Stimulated activated CD4-positive, alpha-beta T cell treated with anti-CD3 and anti-CD28 coated beads, TNF-alpha, amount 100 ng/mL, for 24 hours (primary cell): ENCODE measurements at places on chromosomes 4 and X.
A peak's percentile ranks its signal among the peaks of the same experiment; 100 is the strongest.

GRCh38 chrX:75642811-75643361 is 120.0 kb upstream of the ZDHHC15 start:
- DNase-seq: no peak

- no peak for DNase-seq
Measured at GRCh38 chrX:153884136-153884535, 1.8 kb downstream of the L1CAM start.

DNA sequence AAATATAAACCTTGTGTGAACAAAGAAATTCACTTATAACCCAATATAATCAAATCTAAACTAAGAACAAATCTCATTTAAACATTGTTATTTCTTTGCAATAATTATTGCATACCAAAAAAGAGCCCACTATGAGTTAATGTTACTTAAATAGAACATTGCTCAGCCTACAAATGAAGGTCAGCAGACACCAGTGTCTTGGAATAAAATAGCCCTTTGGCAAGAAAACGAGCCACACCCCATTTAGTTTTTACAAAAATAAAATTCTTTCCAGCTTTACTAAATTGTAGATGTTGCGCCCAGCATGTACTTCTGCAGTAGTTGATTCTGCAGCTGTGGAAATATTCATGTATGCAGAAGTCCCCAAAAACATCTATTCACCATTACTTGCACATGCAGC is 12.2 kb downstream of the PLS3 start:
- no peak for DNase-seq

GRCh38 chr4:73742490-73743160 is 2.3 kb downstream of the CXCL8 start:
- DNase-seq: no peak

GRCh38 chr4:81465406-81466340 is 6.0 kb downstream of the RASGEF1B start:
- no peak for DNase-seq

DNA sequence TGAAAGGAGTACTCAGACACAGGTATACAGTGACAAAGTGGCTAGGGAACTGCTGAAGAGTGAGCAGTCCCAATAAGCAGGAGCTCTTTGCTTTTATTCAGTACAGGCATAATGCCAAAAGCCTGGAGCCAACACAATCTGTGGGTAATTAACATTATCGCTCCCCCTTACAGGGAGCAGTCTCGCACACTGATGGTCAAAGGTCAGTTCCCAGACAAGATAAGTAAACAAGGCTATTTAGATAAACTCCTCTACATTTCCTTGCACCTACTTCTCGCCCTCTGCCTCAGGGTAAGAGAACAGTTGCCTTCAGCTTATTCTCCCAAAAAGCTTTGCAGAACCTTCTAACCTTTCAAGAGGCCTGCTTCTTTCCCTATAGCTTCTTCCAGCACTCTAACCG is 73.9 kb upstream of the TAF9B start:
- no peak for DNase-seq

DNA sequence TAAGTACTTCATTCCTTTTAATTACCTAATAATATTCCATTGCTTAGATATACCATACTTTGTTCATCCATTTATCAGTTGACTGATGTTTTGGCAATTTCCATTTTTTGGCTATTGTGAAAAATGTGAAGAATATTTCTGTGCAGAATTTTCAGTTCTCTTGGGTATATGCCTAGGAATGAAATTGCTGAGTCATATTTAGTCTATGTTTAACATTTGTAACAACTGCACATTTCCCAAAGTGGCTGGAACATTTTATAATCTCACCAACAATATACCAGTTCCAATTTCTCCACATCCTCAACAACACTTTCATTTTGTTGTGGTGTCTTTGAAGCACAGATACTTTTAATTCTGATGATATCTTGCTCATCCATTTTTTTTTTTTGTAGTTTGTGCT is 215.5 kb downstream of the PDGFC start:
- no peak for DNase-seq

GRCh38 chr4:10295301-10295700 is 161.9 kb downstream of the ZNF518B start:
- DNase-seq: no peak

- DNase-seq: no peak
Measured at GRCh38 chr4:186813377-186814068, 89.9 kb upstream of the FAT1 start.

GRCh38 chr4:109953556-109953955 is 40.9 kb downstream of the EGF start:
- no peak for DNase-seq

GRCh38 chr4:181157647-181158046 is 1085.6 kb upstream of the TENM3 start:
- DNase-seq: no peak

GRCh38 chr4:79743014-79743413 is 330.0 kb downstream of the ANTXR2 start:
- no peak for DNase-seq

GRCh38 chrX:22378296-22378695 is 105.6 kb downstream of the CBLL2 start:
- no peak for DNase-seq

DNA sequence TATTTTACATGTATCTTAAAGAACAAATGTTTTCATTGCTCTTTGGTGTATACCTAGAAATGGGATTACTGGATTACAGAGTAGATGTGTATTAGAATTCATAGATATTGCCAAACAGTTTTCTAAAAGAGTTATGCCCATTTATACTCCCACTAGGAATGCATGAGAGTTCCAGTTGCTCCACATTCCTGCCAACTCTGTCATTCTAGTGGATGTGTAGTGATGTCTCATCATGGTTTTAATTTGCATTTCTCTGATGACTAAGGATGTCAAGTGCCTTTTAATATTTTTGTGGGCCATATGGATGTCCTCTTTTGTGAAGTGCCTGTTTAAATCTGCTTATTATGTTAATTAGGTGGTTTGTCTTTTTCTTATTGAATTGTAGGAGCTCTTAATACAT is 65.6 kb upstream of the BMP2K start:
- DNase-seq: no peak

DNA sequence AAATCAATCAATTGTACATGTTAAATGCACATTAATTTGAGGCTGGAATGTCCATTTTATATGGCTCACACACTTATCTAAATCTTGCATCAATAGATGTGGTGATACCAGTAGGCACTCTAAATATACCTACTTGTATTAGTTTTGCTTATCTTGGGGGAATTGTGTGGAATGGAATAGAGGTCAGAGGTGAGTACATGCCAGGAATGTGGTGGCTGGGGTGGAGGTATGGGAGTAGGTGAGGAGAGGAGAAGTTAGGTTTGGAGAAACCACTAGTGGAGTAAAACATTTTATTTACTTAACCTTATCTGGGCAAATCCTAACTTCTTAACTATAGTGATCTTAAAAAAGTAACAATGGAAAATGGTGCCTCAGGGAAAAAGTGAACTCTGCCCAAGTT is 163.1 kb downstream of the ATG4A start:
- no peak for DNase-seq

DNA sequence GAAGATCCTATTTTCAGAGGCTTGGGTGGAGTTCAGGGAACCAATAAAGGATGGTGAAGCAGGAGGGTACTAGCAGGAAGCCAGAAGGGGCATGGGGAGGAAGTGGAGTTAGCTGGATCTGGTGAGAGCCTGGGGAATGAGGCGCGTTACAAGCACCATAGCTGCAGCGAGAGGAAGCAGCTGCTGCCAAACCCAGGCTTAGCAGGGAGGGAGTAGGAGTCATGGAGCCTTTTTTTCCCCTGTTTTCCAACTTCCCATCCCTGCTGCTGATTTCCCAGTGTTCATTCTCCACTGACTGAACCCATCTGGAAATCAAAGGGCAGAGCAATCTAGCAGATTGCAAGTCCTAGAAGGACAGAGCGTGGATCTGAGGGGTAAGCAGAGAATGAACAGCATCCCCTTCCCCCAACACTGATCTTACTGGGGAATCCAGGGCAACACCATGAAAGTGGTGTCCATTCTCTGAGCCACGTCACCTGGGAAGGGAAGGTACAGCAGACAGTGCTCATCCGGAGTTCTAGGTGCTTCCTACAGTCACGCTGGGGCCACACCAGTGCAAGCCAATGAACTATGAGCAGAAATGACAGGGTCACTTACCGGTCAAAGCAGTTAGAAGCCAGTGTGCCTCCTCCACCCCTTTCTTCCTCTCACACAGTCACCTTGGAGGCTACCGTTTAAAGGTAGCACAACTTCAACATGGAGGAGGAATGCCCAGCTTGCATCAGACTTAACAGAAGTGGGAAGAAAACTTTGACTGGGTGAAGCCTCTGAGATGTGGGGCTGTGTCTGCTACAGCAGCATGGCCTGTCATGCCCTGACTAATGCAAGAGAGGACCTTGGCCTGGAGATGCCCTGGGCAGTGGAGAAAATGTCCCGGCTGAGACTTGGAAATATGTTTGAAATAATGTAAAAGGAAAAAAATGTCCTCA is 36.7 kb downstream of the SMIM20 start:
- DNase-seq: no peak

DNA sequence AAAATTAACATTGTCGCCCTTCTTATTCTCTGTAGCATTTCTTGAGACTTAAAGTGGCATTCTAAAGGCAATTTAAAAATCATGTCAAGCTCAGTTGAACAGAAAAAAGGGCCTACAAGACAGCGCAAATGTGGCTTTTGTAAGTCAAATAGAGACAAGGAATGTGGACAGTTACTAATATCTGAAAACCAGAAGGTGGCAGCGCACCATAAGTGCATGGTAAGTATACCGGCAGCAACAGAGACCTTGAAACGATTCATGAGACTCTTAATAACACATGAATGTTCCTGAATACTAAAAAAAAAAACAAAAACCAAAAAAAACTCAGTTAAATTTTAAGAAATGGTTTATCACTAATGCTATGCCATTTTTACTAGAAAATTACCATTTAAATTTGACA is 82.4 kb upstream of the HPRT1 start:
- peak; percentile 2 for DNase-seq

GRCh38 chrX:119398974-119399771 is at the start of gene SLC25A43:
TSS of gene SLC25A43 (plus strand) at chrX:119399336. CDS start at chrX:119399404, 68 bp downstream.
- DNase-seq: no peak

DNA sequence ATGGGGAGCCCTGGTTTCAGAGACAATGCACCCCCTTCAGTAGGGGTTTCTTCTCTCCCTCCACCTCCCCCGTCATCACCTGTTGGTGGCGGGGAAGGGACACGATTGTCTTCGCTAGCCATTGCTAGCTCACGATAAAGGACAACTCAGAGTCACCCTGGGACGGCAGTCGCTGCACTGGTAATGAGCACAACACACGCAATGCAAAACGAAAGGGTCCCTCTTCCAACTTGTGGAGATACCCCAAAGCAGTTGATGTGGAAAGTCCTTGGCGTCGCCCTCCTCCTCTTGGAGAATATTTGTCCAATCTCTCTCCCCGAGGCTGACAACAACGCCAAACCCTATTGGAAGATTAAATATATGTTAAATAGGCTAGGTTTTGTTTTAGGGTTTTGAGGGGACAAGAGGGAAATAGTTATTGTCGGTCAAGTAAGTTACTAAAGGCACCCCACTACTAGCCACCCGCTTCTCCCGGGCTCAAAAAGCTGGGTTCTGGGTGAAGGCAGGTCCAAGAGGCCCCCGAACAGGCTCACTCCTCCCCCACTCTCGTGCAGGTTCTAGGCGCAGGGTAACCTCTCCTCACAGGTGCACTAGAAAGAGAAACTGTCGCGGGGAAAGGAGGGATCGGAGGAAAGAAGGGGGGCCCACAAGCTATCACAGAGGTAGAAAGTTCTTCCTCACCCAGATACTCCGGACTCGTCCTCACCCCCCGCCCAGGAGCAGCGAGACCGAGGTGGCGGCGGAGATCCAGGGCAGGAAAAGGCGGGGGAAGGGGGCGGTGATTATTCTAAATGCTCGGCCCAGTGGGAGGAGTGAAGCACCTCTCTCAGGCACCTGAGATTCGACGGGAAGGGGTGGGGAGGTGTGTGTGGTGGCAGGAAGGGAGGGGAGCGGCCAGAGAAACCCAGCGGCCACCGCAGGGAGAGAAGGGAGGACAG is at the start of gene LRBA:
Gene LRBA, minus strand, starts transcription at position 764 of the 938 bp plus-strand sequence. Its CDS starts 642 bp downstream, at position 122.
- DNase-seq: peak; percentile 67

- no peak for DNase-seq
Measured at GRCh38 chr4:151227172-151227571, 49.8 kb upstream of the PRSS48 start.

- no peak for DNase-seq
Measured at GRCh38 chr4:143287572-143287923, 49.1 kb upstream of the GAB1 start.

GRCh38 chr4:12579172-12579571 is 905.0 kb downstream of the RAB28 start:
- no peak for DNase-seq
